ENCODE measurements at places on chromosomes 1 and 21.

GRCh38 chr1:229664133-229664689, 38.2 kb downstream of the URB2 start:
- peak; percentile 66 for DNase-seq

GRCh38 chr1:24551960-24552571, 3.8 kb upstream of the NCMAP start:
- no peak for DNase-seq

- no peak for DNase-seq
These were observed 265.1 kb upstream of the CAMK1G start for GRCh38 chr1:209318181-209319056.

GRCh38 chr1:915295-916172, 8.2 kb upstream of the SAMD11 start:
- no peak for DNase-seq

DNA sequence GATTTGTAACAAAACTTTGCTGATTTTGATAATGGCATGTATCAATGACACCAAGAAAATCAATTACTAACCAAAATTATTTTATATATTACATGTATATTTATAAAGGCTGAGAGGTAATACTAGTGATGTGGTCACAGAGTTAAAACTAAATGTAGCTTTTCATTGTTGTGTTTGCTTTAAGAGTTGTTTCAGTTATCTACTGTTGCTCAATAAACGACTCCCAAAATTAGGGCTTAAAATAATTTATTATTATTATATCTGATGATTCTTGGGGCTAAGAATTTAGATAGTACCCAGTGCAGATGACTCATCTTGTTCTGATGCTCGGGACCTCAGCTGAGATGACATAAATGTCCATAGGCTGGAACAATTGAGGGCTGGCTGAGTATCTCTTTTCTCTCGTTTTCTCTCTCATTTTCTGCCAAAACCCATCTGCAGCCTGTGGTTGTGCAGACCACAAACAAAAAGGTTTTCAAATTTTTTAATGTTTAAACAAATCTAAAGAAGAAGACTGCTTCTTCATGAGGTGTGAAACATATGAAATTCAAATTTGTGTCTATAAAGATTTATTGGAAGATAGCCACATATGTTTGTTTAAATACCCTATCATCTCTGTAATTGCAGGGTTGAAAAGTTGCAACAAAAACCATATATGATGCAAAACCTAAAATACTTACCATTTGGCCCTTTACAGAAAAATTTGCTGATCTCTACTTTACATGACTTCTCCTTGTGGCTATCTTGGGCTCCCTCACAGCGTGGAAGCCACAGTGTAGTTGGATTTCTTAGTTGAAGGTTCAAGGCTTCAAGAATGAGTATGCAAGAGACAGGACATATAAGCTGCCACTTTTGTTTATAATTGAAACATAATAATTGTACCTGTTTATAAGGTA, 14.8 kb upstream of the PTPRC start:
- no peak for DNase-seq

DNA sequence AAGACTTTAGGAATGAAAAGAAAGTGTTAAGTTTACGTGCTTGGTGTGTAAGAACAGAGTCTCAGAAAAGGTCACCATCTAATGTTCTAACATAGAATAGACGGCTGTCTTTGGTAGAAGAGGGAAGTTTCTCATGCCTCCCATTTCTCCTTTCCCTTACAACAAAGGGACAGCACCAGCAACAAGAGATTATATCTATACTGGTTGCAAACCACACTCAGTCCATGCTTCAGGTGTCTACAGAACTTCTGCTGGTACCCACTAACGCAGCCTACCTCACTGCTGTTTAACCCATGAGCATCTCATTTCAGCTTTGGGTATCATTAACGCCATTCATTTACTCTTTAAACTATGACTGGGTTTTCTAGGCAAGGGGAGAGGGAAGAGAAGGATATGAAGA, 9.2 kb upstream of the ITPKB start:
- no peak for DNase-seq

DNA sequence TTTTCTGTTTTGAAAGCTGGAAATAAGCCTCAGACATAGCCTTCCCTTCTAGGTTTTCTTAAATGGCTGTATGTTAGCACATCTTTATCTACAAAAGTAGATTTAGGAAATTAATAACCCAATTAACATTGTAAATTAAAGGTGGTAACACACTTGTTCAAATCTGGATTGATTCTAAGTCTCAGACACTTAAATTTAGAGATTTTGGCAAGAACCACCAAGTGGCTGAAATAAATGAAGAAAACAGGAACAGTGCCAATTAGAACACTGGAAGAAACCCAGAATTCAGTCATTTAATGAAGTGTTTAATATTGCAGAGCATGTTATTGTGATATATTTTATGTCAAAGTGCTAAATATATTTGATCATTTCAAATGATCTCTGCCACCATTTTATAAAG, 628.2 kb downstream of the USP25 start:
- DNase-seq: no peak

GRCh38 chr1:23817633-23818032, 7.6 kb downstream of the HMGCL start:
- DNase-seq: no peak

- DNase-seq: no peak
These were observed 2.1 kb downstream of the LHX8 start for GRCh38 chr1:75136195-75136815.

- DNase-seq: no peak
These were observed 132.9 kb downstream of the RHOU start for GRCh38 chr1:228867951-228868730.

DNA sequence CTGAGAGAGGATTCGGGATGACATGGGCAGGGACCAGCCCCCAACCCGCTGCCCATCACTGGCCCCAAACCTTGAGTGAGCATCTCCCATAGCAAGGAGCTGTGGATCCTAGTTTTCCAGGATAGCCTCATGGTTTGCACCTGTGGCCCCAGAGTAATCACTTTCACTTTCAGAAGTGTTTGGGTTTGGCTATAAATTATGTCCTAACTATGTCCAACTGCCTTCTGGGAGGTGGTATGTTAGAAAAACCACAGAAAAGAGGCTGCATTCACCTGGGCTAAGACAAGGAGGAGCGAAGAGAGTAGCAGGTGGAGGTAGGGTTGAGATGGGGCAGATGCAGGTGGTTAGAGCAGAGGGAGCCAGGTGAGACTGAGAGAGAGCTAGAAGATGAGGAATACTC, 19.4 kb upstream of the CLIC6 start:
- no peak for DNase-seq

GRCh38 chr1:168328731-168329364, 48.2 kb downstream of the TBX19 start:
- DNase-seq: no peak

GRCh38 chr1:152050886-152051675, 14.3 kb upstream of the S100A11 start:
- DNase-seq: no peak

DNA sequence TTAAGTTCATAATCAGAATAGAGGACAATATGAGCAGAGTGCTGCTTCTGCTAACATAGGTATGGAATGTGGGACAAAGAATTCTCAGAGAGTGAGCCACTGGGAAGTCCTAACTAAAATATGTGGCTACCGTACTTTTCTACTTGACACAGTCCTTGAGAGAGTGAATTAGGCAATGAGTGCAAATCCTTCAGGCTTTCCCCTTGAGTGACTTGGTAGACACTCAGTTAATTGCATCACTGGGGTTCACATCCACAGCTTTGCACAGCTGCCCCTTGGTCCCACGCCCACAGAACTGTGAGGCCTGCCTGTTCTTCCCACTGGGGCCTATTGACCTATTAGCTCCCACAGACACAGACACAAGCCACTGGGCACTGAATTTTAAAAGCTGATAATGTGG, 40.5 kb upstream of the PAXBP1 start:
- no peak for DNase-seq

DNA sequence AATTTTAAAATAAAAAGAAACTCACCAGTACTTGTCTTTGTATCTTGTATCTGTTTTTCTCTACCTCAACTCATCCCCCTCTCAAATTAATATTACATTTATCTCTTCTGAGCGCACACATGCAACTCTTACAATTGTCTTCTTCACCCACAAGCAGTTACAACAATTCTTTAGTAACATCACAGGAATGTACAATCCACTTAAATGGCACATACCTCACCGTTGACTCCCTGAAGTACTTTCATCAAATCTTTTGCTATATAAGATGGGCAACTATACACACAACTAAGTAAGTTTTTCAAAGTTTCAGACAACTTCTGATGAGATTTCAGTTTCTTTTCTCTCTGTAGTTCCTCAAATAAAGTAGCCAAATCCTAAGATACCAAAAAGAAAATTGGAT, 28.3 kb downstream of the HEATR1 start:
- no peak for DNase-seq

DNA sequence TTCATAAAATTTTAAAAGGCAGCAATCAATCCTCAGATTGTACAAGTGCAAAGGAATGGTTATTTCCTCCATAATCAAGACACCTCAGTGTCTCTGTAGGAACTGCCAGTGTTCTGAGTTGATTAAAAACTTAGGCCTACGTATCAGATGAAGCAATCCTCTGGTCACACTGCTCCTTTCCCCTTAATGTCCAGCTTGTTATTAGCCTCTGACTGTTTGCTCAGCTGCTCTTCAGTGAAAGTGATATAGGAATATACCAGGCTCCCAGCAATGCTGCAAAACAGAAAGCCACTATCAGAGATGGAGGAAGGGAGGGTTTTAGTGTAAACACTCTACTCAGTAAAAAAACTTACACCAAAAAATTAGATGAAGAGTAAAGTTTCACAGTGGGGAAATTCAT, 49.8 kb downstream of the SLC35D1 start:
- no peak for DNase-seq

DNA sequence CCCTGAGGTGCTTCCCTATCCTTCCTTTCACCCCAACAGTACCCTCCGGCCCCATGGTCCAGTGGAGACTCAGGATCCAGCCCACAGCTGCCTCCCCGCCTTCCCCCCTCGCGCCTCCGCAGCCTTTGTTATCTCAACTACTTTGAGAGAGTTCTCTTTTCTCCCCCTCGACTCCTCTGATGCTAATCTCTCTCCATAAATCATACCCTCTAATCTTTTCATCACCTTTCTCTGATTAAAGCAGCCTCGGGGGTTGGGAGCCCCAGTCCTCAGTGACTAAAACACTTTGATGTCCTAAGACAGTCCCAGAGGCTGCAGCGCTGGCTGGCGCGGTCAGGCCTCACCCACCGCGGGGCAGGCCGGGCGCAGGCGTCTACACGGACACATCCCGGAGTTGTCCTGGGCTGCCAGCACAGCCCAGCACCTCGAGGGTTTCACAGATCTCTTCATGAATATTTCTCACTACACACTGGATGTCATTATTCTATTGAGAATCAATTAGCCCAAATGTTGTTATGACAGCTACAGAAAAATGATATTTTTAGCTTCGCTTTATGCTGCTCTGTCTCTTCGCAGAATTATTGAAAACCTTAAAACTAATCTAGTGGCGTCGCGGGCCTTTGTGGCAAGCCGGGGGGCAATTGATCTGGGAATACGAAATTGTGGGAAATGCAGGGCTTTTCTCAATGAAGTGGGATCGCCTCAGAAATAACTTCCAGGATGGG, 289.5 kb downstream of the RRAGC start:
- no peak for DNase-seq

DNA sequence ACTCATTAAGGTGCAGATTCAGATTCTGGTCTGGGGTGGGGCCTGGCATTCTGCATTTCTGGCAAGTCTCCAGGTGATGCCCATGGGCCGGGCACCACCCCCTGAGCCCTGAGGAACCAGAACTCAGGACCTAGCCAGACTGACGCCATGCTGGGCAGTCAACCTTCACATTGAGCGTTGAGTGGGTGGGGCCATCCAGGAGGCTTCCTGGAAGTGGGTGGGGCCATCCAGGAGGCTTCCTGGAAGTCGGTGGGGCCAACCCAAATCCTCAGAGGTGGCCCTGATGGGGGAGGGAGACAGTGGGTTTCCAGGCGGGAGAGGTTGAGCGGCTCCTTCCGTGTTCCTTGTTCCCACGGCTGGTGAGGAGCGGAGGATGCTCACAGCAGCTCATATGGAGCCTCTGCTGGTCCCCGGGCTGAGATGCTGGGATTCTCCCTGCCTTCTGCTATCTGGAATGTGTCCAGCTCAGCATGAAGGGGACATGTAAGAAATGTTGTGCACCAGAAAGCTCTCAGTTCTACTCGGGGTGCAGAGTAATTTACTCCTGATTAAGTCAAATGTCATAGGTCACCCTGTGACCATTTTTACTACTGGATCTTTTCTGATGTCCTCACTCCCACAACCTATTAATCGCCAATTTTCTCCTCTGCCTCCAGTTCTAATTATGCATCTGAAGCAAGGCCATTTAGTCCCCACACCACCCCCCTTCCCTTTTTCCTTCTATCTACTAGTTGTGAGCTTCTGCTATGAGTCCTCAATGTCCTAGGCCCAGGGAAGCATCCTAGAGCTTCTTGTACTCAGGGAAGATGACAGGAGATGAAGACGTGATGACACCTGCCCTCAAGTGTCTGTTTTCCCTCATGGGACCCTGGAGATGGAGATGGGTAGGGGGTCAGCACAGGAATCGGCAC, 435.4 kb downstream of the PTPRU start:
- DNase-seq: no peak

GRCh38 chr1:24295535-24295934, 23.6 kb upstream of the GRHL3 start:
- no peak for DNase-seq

- DNase-seq: no peak
These were observed 21.9 kb upstream of the NBL1 start for GRCh38 chr1:19622204-19622603.

GRCh38 chr1:116990612-116991151, 10.9 kb upstream of the CD101 start:
- DNase-seq: no peak

DNA sequence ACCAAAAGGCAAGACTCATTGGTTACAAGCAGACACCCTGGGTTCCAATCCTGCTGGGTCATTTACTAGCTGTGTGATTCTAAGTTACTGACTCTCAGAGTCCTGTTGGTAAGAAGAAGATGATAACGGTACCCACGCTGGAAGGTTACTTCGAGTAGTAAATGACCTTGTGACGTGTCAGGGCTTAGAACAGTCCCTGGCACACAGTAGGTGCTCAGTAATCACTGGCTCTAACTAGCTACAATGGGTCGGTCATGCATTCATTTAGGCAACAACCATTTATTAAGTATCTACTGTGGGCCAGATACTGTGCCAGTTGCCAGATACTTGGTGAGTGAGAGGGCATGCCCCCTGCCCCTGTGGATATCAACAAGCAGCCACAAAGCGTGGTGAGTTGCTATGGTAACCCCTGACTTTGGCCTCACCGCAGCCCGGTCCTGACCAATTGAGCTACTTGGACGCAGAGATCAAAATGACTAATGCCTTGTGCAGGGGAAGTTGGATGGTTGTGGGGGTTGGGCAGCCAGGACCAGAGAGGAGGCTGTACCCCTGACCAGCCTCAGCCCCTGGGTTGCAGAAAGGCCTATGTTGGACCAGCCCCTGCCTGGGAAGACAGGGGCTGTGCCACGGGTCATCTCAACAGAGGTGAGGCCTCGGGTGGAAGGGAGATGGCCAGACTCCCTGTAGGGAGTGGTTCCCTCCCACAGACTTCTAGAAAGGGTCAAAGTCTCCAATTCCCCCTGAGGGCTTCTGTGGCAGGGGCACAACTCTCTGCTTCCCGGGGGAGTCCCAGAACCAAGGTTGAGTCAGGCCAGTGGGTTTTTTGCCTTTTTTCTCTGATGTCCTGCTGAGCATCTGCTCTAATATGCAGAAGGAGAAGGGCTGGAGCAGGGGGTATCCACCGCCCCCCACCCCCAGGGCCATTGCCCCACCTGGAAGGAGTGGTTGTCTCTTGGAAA, 16.0 kb downstream of the DHRS3 start:
- DNase-seq: no peak

GRCh38 chr1:40316595-40317393, at the start of gene COL9A2:
COL9A2 (minus strand) TSS chr1:40317286; CDS start chr1:40317197, 89 bp downstream.
- peak; percentile 15 for DNase-seq

GRCh38 chr1:61081686-61082310, 563 bp upstream of the NFIA start:
- DNase-seq: no peak
